Sigmoid colon (tissue), 7 donors: ENCODE measurements at places on chromosomes 12 and 14.

DNA sequence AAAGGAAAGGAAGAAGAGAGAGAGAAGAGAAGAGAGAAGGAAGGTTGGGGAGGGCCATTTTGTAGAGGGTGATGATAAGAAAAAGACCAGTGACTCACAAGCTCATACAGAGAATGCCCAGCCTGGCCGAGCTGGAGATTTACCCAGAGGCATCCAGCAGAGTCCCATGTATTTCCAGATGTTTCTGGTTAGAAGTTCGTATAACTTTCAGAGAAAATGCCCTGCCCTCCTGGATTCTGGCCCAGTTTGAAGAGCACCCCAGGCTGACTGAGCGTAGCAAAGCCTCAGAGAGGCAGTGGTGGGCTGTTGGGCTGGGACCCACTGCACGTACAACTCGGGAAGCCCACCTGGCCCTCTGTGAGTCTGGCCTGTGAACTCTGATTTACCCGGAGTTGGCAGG is 221.8 kb downstream of the SLC41A2 start:
- no peak overlapping the region for H3K27ac ChIP-seq
- H3K4me1 ChIP-seq: no peaks in the 10 kb centered on the region
- no peaks in the 10 kb centered on the region for H3K36me3 ChIP-seq
- DNase-seq: no peak

DNA sequence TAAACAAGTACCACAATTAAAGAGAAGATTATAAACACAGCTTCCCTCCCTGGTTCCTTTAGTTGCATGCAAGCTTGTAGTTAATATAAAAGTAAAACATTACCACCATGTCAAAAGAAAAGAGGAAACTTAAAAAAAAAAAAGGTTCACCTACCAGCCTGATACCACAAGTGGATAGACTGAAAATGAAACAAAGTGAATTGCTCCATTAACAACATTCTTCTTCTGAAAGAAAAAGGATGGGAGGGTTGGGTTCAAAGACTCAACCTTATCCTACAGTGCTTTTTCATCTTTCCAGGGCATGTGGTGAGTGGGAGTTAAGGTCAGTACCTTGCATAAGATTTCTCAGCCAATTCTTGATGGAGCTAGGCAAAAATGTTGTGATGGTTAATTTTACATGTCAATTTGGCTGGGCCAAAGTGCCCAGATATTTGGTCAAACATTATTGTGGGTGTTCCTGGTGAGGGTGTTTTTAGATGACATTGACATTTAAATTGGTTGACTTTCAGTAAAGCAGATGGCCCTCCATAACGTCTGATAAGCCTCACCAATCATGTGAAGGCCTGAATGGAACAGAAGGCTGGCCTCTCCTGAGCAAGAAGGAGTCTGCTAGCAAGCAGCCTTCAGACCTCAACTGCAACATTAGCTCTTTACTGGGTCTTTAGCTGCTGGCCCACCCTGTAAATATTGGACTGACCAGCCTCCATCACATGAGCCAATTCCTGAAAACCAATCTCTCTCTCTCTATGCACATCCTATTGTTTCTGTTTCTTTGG is 28.8 kb downstream of the VCPKMT start:
- DNase-seq: no peak
- no peaks in the 10 kb centered on the region for H3K27me3 ChIP-seq
- no peaks in the 10 kb centered on the region for H3K36me3 ChIP-seq
- no peak overlapping the region for H3K27ac ChIP-seq
- H3K4me1 ChIP-seq: no peaks in the 10 kb centered on the region

GRCh38 chr14:31508135-31508534 is 20.3 kb upstream of the GPR33 start:
- DNase-seq: no peak
- no peaks in the 10 kb centered on the region for H3K36me3 ChIP-seq
- H3K4me1 ChIP-seq: peaks cover 13% of the 10 kb centered on the region
- H3K27ac ChIP-seq: no peak overlapping the region
- H3K27me3 ChIP-seq: no peaks in the 10 kb centered on the region
- no peak overlapping the region for H3K4me3 ChIP-seq

GRCh38 chr12:9107542-9107873 is 8.2 kb downstream of the A2M start:
- no peak overlapping the region for H3K4me3 ChIP-seq
- no peaks in the 10 kb centered on the region for H3K27me3 ChIP-seq
- H3K27ac ChIP-seq: no peak overlapping the region
- no peak for DNase-seq

DNA sequence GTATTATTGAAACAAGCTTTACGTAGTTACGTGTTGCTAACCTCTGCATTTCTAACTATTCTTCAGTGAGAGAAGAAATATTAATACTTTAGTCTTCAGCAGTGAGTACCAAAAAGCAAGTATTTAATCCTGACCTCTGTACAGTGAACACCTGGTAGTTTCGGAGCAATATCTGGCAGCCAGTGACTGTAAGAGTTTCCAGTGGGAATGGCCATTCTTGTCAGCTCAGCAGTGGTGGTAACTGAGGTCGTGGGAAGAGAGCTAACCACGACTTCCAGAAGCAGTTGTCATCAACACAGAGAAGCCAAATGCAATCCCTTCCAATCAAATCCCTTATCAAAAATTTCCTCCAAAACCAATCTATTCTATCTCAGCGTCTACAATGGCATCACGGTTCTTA is 1500.2 kb upstream of the FLRT2 start:
- H3K4me3 ChIP-seq: no peak overlapping the region
- no peak overlapping the region for H3K27ac ChIP-seq
- DNase-seq: no peak
- H3K4me1 ChIP-seq: no peaks in the 10 kb centered on the region
